Kasumi-1 (cell line): ENCODE measurements at places on chromosomes 12 and 14.

- DNase-seq: no peak
These were observed 237.6 kb downstream of the SLC16A7 start for GRCh38 chr12:59833408-59833807.

DNA sequence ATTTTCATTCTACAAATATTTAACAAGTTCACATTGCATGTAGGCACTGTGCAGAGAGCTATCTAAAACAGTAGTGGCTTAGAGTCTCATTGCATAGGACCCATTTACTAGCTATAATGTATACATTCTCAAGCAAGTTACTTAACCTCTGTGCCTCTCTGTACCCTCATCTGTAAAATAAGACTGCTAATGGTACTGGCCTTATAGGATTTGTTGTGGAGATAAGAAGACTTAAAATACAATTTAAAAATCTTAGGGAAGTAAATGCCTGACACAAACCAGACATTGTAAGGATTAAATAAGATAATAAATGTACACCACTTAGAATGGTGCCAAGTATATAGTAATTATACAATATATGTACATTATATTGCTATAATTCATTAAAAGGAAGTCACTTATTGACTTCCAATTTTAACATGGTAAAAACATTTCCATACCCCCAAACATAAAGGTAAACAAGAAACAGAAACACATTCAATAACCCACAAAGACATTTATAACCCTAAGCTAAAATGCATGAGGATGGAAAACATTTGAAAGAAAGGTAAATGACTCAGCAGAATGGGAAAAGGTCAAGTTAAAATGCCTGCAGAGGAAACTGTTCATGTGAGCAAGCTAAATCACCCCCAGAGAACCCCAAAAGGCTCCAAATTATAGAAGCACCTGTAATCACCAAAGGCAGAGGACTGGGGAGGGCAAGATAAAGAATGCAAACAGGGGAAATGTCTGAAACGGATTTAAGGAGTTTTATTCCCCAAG lies 30.8 kb downstream of the RPS6KA5 start:
- no peak for DNase-seq

GRCh38 chr14:69427596-69427995 lies 29.1 kb downstream of the SLC39A9 start:
- no peak for DNase-seq

GRCh38 chr14:68611599-68611998 lies 181.3 kb downstream of the ZFP36L1 start:
- DNase-seq: no peak

GRCh38 chr14:51561141-51561540 lies 90.6 kb upstream of the FRMD6 start:
- no peak for DNase-seq
